Adrenal gland (tissue), 19 donors: ENCODE measurements at places on chromosomes 5 and 9.
A peak's percentile ranks its signal among the peaks of the same experiment; 100 is the strongest.

DNA sequence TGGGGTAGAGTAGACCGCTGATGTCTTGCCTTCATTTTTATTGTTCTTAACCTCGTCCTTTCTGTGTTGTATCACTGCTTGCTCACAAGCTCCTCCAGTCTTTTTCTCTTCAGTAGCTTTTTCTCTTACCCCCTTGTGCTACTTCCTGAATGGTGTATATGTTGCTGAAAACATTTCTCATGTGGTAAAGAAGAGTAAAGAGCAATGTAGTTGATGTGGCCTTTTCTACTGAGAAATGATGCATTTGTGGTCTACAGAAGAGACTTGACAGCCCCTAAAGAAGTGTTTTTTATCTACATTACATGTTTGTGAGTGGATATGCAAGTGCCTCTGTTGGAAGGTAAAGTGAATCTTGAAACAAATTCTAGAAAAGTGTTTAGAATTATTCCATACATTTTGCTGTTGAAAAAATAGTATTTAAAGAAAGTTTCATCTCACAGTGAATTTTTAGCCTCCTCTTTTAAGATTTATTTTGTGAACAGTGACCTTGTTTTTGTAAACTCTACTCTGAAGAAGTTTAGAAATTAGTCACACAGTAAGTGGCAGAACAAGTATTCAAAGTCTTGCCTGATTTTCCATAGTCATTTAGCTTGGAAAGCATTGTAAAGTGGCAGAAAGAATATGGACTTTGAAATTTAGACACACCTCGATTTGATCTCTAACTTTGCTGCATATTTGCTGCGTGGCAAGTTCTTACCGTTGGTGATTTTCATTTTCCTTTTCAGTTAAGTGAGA lies 17.4 kb downstream of the CDC42SE2 start:
- no peak for DNase-seq

GRCh38 chr9:127763918-127764384 lies 14.5 kb downstream of the SH2D3C start:
- peak; percentile 49 for DNase-seq

DNA sequence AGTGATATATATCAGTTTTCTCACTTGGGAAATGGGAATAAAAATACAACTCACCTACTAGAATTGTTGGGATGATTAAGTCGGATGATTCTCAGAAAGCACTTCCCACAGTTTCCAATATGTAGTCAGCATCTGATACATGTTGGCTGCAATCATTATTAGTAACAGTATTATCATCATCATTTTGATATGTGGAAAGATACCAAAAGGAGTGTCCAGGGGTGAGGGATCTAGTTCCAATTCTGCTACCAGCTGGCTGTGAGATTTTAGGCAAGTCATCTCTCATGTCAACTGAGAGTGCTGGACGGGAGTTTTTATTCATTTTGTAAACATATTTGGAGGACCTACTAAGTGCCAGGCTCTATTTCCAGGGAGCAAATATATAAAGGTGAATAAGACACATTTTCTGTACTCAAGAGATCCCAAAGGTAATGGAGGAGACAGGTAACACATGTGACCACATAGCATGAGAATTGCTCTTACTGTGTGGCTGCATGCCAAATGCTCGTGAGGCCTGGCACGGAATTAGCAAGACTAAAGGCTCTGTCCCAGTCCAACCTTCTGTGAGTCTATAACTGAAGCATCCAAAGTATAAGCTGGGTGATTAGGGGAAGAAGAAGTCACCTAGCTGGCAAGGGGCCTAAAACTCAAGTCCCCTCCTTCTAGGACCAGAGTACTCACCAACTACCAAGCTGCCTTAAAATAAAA lies 83.0 kb downstream of the GRIA1 start:
- DNase-seq, result no peak

DNA sequence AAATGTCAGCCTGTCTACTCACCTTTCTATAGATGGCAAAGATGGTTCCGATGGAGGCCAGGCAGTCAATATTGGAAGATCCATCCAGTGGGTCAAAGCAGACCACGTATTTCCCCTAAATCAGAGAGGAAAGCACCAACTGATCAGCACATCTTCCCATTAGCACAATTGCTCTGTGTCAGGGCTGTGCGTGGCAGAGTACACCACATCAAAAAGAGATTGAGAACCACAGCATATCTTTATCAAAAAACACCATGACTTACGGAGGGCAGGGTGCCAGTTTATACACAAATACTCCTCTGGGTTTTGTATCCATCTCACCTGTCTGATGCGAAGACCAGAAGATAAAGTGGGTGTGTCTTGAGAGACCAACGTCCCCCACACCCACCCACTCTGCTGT lies 9.1 kb downstream of the FBP2 start:
- no peak for DNase-seq

- no peak for DNase-seq
These were observed 42.2 kb downstream of the COL5A1 start for GRCh38 chr9:134683714-134684374.

GRCh38 chr9:88990729-88991065 lies 571 bp upstream of the S1PR3 start:
- DNase-seq, result no peak

GRCh38 chr9:33263131-33264002 lies 1.1 kb downstream of the BAG1 start:
- DNase-seq, result peak; percentile 39

GRCh38 chr5:43039471-43040286 lies 440 bp downstream of the ANXA2R start:
- peak; percentile 66 for DNase-seq

DNA sequence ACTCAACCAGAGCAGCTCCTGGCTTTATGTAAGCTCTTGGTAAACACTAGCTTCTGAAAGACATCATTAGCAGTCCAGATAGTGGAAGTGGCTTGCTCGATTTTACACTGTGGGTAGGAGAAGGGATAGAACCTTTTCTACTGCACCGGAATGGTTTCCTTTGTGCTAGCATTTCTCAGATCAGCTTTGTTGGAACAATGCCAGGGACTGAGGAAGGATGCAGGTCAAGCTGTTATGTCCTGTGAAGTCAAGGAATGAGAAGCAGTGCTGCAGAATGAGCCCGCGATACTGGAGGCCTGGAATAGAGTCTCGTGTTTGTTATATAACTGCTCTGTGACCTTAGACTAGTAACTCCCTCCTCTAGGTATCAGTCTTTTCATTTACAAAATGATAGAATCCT lies 233.6 kb downstream of the GABRB2 start:
- DNase-seq, result no peak

DNA sequence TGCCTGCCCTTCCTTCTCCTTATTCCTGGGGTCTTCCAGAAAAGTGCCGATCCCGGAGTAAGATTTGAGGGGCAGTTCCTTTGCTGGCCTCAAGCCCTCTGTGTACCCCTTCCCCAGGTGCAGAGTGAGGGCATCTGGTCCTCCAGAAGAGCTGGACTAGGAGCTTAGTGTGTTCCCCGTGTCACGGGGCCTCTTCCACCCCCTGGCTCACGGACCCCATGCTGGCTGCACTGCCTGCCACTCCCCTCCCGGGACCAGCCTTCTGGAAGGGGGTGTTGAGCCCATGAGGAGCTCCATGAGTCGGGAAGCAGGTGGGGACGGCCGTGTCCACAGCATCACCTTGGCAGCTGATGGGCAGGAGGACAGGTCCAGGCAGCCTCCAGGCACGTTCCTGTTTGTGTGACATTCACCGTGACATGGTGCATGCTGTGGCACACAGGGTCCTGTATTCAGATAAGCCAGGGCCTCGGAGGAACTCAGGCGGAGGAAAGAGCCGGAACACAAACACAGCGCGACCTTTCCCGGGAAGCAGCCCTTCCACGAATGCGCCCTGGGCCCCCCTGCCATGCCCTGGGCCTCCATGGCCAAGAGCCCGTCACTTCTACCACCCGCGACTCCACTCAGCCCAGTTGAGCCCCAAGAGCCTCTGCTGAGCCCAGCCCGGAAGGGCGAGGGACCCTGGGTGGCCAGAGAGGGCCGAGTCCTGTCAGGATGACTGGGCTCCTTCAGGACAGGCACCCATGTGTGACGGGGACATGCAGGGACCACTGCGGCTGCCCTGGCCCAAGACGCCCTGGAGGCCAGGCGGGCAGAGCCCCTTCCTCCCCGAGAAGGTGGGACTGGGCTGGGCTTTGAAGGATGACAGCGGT lies 5.9 kb upstream of the LCN1 start:
- DNase-seq, result peak; percentile 40

GRCh38 chr5:31427724-31428309 lies 104.1 kb downstream of the DROSHA start:
- DNase-seq, result no peak

DNA sequence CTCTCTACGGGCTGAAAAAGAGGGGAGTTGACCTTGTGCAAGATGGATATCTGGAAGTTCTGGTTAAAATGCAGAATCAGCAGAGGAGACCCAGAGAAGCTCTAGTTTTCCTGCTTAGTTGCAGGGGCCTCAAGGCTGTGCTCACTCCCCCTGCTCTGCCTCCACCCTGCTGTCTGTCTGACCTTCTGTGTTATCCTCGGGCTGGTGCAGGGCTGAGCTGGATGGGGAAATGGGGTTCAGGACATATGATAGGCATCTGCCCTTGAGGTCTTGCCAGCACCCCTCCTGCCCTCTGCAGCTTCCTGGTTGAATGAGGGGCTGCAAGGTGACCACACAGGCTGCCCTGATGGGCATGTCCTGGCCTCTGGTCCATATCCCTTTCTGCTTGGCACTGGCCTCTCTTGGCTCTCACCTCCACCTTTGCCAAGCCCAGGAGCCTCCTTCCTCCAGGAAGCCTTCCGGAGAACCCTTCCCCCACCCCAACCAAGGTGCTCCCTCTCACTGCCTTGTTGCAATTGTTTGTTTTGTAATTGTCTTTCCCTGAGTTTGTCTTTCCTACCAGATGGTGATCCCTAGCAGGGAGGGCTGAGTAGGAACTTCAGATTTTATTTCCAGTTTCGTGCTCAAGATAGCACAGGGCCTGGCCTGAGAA lies 1.3 kb downstream of the TMEM268 start:
- DNase-seq, result no peak

GRCh38 chr5:96195123-96195522 lies 233.5 kb upstream of the ELL2 start:
- no peak for DNase-seq

DNA sequence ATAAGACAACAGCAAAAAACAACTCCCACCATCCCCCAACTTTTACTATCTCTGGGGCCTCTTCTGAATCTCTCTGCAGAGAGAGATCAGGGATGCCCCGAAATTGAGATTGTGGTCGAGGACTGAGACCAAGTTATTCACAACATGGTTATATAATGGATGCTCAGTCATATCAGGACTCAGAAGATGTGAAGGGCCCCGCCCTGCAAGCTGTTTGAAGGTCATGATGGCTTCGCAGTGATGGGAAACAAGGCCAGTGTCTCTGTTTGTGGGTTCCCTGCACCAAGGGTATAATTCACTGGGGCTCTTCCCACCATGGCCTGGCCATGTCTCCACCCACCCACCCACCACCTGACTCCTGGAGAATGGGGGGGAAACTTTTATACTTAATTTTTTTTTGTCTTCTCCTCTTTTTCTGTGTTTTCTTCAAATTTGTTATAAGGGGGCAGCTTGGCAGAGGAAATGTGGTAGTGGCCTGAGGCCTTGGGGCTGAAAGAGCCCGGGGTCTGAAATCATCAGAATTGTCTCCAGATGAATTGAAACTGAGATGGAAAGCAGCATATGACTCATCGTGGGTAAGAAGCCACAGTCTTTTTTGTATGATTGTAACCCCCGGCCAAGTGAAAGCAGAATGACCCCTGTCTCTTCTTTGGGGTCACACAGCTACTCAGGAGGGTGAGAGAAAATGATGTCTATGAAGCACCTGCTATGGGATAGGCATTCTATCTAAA lies 15.0 kb upstream of the TEX48 start:
- DNase-seq, result no peak

GRCh38 chr9:118162716-118163115 lies 458.5 kb downstream of the TLR4 start:
- no peak for DNase-seq

DNA sequence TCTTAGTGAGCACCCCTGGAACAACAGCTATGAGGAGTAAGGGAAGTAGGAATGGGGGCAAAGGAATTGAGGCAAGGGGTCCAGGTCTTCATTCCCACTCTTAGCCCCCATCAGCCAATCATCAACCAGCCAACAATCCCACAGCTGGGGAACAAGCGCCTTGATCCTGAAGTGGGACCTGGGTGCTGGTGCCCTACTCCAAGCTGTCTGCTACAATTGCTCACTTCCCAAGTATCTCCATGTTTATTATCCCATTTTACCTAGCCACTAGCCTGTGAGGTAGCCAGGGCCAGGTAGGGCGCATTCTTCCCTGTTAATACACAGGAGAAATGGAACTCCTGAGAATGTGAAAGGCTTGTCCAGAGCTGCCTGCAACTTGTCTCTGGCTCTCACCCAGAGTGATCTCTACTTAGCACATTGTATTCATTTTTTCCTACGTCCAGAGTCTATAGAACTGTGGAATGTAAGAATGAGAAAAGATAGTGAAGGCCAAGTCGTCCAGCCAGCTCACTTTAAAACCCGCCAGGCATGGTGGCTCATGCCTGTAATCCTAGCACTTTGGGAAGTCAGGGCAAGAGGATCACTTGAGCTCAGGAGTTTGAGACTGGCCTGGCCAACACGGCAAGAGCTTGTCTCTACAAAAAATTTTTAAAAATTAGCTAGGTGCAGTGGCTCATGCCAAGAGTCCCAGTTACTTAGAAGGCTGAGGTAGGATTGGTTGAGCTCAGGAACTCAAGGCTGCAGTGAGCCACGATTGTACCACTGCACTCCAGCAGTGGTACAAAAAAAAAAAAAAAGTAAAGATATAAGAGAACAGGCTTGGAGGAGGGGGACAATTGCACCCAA lies 6.2 kb upstream of the DNAJC18 start:
- no peak for DNase-seq

GRCh38 chr9:125755340-125755739 lies 8.2 kb downstream of the PBX3 start:
- DNase-seq, result no peak

DNA sequence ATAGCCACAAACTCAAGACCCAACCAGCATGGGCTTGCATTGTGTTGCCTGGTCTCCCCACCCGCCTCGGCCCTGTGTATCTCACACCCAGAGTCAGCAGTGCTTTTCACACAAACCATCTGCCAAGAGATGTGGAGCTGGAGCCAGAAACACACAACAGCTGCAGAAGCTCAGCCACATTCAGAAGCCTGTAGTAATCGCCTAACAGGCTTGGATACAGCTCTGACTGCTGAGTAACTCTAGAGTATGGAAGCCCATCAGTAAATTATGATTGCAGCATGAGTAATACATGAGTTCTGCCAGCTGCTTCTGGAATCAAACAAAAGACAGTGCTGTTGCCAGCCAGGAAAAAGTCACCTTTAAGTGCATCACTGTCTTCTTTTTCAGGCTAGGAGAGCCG lies 16.0 kb downstream of the TEK start:
- peak; percentile 61 for DNase-seq

DNA sequence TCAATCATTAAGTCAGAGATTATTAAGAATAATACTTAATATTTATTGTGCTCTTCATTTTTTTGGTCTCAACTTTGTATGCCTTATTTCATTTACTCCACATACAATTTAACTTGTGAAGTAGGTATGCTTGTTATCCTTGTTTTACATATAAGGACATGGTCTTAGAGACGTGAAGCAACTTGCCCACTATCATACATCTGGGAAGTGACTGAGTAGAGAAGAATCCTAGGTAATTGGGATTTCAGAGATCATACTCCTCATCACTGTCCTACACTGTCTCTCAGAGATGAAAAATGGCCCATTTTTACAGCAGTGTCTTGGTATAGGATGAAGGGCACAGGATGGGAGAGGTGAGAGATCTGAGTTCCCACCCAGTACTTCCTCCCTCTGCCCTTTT lies 23.3 kb downstream of the DMRT2 start:
- DNase-seq, result no peak

GRCh38 chr5:111834926-111835599 lies 78.1 kb upstream of the NREP start:
- DNase-seq, result peak; percentile 29

- peak; percentile 87 for DNase-seq
These were observed 33.5 kb downstream of the ANXA6 start for GRCh38 chr5:151123897-151124751.

GRCh38 chr5:68456756-68457217 lies 241.2 kb downstream of the PIK3R1 start:
- no peak for DNase-seq
